Stomach (tissue), 19 donors: ENCODE measurements at places on chromosomes 12 and 14. TPM values are rescaled to one million over a fixed set of nuclear protein-coding genes. Genes with fewer than 3 reads are reported as not detected.

Gene TCL1B
- total RNA-seq: not detected

Gene PTGER2
- 8.3 TPM for total RNA-seq

Gene CLEC12A
- total RNA-seq: not detected

Gene REC8
- 45.5 TPM for total RNA-seq

Gene CCDC175
- not detected for total RNA-seq

- no peak for DNase-seq
Measured at GRCh38 chr12:85357609-85358008, 77.6 kb downstream of the ALX1 start.

- no peak for DNase-seq
Measured at GRCh38 chr14:23365732-23366425, 907 bp upstream of the EFS start.

- DNase-seq: no peak
Measured at GRCh38 chr14:80425686-80426085, 214.4 kb upstream of the DIO2 start.

DNA sequence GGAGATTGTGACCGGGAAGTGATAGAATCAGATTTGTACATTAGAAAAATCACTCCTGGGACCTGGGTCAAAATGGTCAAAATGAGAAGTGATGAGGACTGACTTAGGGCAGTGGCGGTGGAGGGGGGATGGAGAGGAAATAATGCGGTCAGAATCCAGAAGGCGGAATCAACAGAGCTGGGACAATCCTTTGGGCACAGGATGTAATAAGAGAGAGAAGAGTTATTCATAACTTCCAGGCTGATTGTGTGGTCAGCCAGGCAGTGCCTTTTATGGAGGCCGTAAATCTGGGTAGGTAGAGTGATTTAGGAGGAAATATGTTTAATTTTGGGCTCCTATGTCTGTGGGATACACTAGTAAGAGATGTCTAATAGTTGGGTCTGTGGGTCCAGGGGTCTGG lies 21.6 kb downstream of the FBXL14 start:
- DNase-seq: no peak
